ENCODE measurements at places on chromosomes 16 and 17. TPM values are rescaled to one million over a fixed set of nuclear protein-coding genes. Genes with fewer than 3 reads are reported as not detected.

HYDIN gene
- total RNA-seq, result 1.5 TPM

ALDH3A1 gene
- 2.1 TPM for total RNA-seq

GINS2 gene
- 6.2 TPM for total RNA-seq

HOXB5 gene
- 1.1 TPM for total RNA-seq

OVCA2 gene
- 52.2 TPM for total RNA-seq

PYY gene
- not detected for total RNA-seq

SLC9A5 gene
- total RNA-seq, result 0.27 TPM

HOXB1 gene
- not detected for total RNA-seq

NRN1L gene
- 4.0 TPM for total RNA-seq

SMIM36 gene
- total RNA-seq, result not detected

PLLP gene
- total RNA-seq, result 28.6 TPM

DNASE1L2 gene
- 4.6 TPM for total RNA-seq

CCP110 gene
- total RNA-seq, result 13.8 TPM

TVP23A gene
- total RNA-seq, result 5.8 TPM

KREMEN2 gene
- 4.0 TPM for total RNA-seq

CBFB gene
- 46.2 TPM for total RNA-seq

NECAB2 gene
- total RNA-seq, result 2.8 TPM

HNF1B gene
- total RNA-seq, result 7.0 TPM

QPRT gene
- total RNA-seq, result 11.1 TPM

KRTAP4-1 gene
- total RNA-seq, result not detected

ZNF423 gene
- 22.7 TPM for total RNA-seq

MYH8 gene
- total RNA-seq, result 0.40 TPM

SDK2 gene
- total RNA-seq, result 26.3 TPM

CCL18 gene
- total RNA-seq, result not detected

PTGES3L gene
- total RNA-seq, result 3.4 TPM

SETD6 gene
- total RNA-seq, result 55.8 TPM

ABCA6 gene
- total RNA-seq, result 3.2 TPM

HOXB6 gene
- total RNA-seq, result 0.40 TPM

FA2H gene
- total RNA-seq, result 3.0 TPM

MYO15B gene
- total RNA-seq, result 86.5 TPM

ARHGDIG gene
- 7.0 TPM for total RNA-seq

ST6GALNAC2 gene
- total RNA-seq, result 21.0 TPM

RRAD gene
- 17.0 TPM for total RNA-seq

CDH8 gene
- total RNA-seq, result 1.0 TPM

YPEL2 gene
- 40.3 TPM for total RNA-seq

KRTAP29-1 gene
- total RNA-seq, result not detected

TAC4 gene
- not detected for total RNA-seq

GRB2 gene
- 95.7 TPM for total RNA-seq

TNK1 gene
- 28.4 TPM for total RNA-seq

RNU2-1 gene
- not detected for total RNA-seq

TMEM100 gene
- 1.2 TPM for total RNA-seq
